ENCODE measurements at places on chromosomes 5 and 9.

DNA sequence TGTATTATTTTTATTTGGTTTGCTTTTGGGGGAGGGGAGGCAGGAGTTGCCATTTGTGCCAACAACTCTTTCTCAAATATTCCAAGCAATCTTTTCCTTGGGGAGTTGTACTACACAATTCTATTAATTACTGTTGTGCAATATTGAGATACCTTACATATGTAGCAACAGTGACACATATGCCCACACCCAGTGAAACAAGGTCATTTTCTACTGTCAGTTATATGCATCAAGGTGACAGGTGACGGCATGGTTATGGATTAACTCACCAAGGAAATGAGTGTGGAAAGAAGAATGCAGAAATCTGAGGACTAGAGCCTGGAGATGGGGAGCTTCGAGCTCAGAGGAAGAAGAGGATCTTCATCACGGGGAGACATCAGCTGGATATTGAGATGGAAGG is 17.9 kb upstream of the MSMP start:
- no peak for DNase-seq

DNA sequence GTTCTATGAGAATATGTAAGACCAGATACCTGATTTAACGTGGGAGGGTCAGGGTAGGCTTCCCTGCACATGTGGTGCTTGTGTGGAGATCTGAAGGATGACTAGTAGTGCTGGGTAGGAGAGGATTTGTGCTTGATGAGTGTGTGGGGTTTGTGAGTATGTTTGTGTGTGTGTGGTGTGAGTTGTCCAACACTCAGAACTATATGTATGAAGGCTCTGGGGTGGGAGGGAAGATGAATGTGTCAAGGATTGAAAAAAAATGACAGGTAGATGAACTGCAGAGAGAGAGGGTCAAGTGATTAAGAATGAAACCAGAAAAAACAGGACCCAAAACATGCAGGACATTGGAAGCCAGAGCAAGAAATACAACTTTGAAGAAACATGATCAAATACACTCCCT is 154.6 kb upstream of the NR3C1 start:
- DNase-seq = no peak

DNA sequence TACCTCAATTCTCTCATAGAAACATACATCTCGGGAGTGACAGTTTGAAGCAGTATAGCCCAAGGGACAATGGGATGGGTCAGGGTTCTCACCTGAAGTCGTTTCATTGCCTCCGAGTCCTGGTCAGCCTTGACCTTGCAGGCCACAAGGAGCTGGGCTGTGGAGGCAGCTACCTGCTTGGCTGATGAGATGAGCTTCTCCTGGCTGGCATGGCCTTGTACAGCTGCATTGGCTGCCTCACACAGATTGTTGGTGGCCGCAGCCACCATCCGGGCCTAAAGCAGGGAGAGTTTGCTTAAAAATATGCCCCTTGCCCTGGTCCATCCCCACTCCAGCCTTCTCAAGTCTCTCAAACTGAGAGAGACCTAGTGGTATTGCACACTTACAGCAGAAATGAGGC is 8.5 kb upstream of the TPM2 start:
- no peak for DNase-seq

DNA sequence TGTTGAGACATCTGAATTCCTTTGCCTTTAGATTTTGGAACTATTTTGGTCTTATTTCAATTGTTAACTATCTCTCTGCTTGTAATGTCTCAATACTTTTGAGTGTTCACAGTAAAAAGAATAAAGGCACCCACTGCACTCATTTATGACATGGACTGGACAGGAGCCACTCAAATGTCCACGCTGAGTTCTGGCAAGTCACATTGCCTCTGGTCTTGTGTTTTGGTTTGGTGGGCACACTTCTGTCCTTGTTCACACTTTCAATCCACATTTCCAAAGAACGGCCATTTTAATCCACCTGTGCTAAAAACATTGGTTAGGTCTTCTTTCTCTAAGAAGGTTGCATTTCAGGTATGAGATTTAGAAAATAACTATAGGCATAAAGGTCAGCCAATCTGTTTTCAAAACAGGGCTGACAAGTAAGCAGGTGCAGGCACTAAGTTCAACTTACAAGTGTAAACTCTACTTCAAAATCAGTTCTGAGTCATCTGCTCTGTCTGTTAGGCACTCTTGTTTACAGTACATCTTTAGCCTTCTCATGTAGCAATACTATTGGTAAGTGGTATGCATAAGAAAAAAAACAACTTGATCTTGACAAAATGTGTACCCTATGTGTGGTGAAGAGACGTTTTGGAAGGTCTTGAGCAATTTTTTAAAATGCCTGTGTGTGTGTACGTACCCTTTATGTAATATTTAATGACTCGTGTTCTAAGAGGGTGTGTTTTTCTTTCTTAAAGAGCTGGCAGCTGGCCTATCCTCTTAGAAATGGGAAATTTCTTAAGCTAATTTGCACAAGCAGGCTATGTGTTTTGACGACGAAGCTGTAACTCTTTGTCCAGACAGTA is 31.5 kb upstream of the ZFAND5 start:
- no peak for DNase-seq

DNA sequence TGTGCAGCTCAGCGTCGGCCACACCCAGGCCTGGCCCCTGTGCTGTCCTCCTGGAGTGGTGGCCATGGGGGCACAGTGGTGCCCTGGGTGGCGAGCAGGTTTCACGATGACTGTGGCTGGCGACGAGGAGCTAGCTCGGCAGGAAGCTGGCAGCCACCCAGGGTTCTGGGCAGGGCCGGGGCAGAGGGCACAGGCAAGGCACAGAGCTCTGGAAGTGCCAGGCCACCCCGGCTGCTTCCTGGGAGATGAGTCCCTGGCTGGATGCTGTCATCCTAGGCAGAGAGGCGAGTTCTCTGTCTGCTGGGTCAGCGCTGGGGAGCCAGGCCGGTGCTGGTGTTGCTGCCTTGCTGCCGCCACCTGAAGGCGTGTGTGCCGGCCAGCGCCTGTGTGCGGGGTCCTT is 51.7 kb downstream of the RXRA start:
- DNase-seq = no peak

GRCh38 chr5:156164306-156164705 is 162.7 kb upstream of the SGCD start:
- DNase-seq = no peak

GRCh38 chr9:31137176-31138160 is 1247.0 kb upstream of the ACO1 start:
- no peak for DNase-seq

DNA sequence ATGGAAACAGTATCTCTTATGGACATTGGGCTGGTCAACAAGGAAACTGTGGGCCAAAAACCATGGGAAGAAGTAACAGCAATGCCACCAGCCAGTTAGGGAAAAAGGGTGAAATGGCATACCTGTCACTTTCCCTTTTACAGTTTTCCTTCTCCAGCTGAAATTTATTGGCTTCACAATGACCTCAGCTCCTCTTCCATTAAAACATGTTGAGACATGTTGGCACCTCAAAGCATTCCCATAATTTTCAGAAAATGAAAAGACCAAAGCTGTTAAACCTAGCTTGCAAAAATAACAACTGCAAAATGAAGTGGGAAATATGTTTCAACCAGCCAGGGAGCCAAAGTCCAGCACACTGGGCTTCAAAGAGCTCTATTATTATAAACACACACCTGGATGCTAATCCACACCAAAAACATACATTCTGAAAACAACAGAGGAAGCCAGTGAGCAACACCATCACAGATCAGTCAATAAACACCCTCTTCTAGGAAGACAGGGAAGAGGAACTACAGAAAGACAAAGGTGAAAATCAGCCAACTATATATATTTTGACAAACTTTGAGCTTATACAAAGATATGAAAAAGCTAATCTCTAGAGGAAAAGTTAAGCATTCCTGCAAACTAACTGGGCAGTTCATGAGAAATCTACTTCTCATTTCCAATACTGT is 78.4 kb upstream of the PTGER4 start:
- no peak for DNase-seq

GRCh38 chr9:31790720-31791119 is 593.7 kb upstream of the ACO1 start:
- DNase-seq = no peak

- DNase-seq = no peak
These were observed 271.1 kb upstream of the KLF4 start for GRCh38 chr9:107760469-107761242.

- no peak for DNase-seq
These were observed 172.7 kb upstream of the RIOK2 start for GRCh38 chr5:97355775-97356174.

DNA sequence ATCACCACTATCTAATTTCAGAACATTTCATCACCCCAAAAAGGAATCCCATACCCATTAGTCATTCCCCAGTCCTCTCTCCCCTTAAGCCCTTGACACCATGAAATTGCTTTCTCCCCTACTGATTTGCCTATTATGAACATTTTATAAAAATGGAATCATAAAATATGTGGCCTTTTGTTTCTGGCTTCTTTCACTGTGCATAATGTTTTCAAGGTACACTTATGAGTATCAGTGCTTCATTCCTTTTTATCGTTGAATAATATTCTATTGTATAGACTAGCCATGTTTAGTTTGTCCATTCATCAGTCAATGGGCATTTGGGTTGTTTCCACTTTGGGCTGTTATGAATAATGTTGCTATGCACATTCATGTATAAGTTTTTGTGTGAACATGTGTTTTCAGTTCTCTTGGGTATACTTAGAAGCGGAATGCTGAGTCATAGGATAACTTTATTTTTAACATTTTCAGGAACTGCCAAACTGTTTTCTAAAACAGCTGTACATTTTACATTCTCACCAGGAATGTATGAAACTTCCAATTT is 40.4 kb upstream of the FGF1 start:
- DNase-seq = no peak

DNA sequence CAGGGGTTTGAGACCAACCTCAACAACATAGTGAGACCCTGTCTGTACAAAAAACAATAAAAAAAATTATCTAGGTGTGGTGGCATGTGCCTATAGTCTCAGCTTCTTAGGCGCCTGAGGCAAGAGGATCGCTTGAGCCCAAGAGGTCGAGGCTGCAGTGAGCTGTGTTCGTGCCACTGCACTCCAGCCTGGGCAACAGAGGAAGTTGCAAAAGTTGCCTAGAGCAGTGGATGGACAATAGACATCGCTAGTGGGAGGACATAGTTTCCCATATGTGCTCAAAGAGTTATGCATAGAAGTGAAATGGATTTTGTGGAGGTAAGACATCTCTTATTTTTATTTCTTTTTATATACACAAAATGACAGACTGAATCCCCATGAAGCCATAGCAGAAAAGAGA is 19.0 kb downstream of the HNRNPK start:
- no peak for DNase-seq

DNA sequence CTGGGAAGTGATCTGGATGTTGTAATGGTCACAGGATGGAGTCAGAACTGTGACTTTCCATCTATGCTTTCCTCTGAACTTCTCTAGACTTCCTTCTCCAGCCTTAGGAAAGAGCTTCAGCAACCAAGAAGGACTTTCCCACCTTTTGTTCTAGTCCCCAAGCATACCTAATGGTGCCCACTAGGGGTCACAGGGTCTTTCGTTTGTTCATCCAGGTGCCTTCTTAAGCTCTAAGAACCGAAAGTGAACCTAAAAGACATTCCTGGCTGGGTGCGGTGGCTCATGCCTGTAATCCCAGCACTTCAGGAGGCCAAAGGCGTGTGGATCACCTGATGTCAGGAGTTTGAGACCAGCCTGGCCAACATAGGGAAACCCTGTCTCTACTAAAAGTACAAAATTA is 1.8 kb upstream of the WNT8A start:
- DNase-seq = no peak

DNA sequence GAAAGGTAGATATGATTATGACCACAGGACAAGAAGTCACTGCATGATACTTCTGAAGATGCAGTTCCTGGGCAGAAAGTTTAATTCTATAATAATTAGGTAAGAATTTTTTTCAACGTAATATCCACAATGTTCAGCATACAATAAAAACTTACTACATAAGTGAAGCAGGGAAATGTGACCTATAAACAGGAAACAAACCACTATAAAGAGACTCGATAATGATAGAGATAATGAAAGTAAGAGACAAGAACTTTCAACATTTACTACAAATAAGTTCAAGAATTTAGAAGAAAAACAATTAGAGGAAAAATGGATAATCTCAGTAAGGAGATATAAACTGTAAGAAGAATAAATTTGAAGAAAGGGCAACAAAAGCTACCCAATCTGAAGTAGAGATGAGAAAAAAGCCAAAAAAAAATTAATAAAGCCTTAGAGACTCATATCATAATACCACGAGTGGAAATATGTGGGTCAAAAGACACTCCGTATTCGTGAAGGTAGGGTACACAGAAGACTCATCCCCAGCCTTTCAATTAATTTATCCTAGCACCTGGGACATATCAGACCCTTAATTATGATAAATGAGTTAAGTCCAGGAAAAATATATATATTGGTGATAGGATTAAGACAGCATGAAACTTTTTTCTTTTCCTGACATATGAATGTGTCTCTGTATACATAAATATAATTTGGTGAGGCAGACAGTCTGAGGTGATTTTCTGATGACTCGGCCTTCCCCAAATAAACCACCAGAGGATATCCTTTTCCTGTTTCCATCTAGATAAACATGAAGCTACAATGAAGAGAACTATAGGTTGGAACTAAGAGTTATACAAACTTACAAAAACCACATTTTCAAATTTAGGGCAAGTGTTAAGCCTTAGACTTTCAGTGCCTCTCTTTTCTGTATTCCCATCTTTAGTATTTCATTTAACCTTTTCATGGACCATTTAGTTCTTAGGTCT is 120.4 kb downstream of the RAPGEF6 start:
- peak; percentile 40 for DNase-seq

- no peak for DNase-seq
These were observed 825 bp upstream of the PCAT7 start for GRCh38 chr9:94554078-94554438.

DNA sequence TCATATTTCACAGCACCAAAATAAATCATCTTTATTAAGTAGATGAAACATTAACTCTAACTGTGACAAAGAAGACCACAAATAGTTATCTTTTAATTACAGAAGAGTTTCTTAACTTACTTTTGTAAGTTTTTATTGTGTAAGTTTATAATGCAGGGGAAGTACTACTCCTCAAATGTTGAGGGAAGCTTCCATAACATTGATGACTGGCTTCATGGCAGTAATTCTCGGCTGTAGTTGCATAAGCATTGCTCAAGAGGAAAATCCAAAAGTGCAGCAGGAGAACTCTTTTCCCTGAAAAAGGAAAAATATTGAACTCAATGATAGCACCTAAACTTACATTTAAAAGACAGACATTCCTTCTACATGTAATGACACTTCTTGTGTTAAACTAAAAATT is 4.6 kb downstream of the TSLP start:
- no peak for DNase-seq

- DNase-seq = no peak
These were observed 37.4 kb downstream of the JMY start for GRCh38 chr5:79273341-79273740.

DNA sequence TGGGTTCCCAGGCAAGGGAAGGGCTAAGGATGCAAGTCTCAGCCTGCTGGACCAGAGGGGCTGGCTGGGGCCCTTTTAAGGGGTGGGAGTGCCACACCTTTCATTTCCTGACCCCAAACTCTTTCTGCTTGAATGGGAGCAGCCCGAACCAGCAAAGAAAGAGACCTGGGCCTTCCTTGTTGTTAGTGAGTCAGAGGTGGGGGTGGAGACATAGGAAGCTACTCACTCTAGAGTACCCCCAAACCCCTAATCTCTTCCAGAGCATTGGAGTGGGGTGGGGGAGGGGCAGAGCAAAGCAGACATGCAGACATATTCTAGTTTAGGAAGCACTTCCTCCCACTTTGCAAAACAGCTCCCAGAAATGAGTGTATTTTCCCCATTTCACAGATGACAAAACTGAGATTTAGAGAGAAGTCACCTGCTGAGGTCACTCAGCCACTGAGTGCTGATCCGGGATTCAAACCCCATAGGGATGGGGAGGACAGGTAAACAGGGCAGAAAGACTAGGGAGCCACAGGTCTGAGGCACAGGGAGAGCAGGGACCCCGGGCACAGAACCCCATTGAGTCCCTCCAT is 6.0 kb upstream of the AQP3 start:
- peak; percentile 28 for DNase-seq

Data from activated CD4-positive, alpha-beta T cell treated with anti-CD3 and anti-CD28 coated beads, Interleukin-2, amount 10 ng/mL, durations not matched to agents 7 days and 5 days (primary cell).